ENCODE measurements at places on chromosomes 11 and 22. TPM values are rescaled to one million over a fixed set of nuclear protein-coding genes. Genes with fewer than 3 reads are reported as not detected.

NXPE2 gene
- not detected for polyA plus RNA-seq

GSTT2 gene
- not detected for polyA plus RNA-seq

NXPE1 gene
- not detected for polyA plus RNA-seq

KRTAP5-8 gene
- not detected for polyA plus RNA-seq

SLC22A25 gene
- not detected for polyA plus RNA-seq

EXPH5 gene
- polyA plus RNA-seq: 0.60 TPM

MMP27 gene
- polyA plus RNA-seq: not detected

HTR3A gene
- polyA plus RNA-seq: not detected

OR56A1 gene
- not detected for polyA plus RNA-seq

XKR3 gene
- not detected for polyA plus RNA-seq

FAM83F gene
- 0.01 TPM for polyA plus RNA-seq

PRPF19 gene
- 19.0 TPM for polyA plus RNA-seq

MMP3 gene
- not detected for polyA plus RNA-seq

BTG4 gene
- polyA plus RNA-seq: not detected

CST6 gene
- polyA plus RNA-seq: not detected

SPI1 gene
- not detected for polyA plus RNA-seq
